Hematopoietic multipotent progenitor cell treated with erythropoietin and hydrocortisone succinate and interleukin-3 and kit ligand, for 15 days (in vitro differentiated cells): ENCODE measurements at places on chromosomes 7 and 10.

DNA sequence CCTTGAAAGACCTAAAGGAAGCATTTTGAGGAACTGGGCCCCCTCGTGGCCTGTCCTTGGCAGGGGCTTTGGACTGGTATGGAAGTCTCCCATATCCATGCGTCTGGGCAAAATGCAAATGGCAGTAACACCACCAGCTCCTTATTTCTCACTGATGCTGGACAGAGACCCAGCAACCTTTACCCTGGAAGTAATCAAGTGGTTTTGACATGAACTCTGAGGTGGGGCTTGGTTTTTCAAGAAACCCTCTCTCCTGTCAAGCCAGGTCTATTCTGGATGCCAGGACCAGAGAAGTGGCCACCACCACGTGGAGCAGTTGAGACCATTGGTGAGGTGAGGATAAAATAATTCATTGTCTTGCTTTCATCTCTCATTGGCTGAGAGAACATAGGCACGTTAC is 84.4 kb downstream of the OTUD1 start:
- no peak for DNase-seq

DNA sequence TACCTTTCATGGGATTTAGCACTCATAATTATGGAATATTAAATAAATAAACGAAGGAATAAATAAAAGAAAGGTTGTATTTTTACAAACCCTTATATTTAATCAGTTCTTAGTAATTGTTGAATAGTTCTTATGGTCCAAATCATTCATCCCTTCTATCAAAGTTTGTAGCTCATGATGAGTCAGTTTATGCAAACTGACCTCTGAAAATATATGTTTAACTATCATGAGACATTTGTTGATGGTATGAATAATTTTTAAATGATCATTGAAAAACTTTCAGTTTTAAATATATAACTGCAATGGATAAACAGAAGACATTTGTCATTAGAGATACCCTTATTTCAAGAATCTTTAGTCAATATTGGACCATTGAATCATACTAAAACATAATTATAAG is 411.2 kb upstream of the LRRTM3 start:
- no peak for DNase-seq

- no peak for DNase-seq
These were observed 157.6 kb upstream of the LANCL2 start for GRCh38 chr7:55207436-55208125.

- DNase-seq = no peak
These were observed 329.2 kb downstream of the TNS3 start for GRCh38 chr7:47252675-47253074.

GRCh38 chr7:36600869-36601530 is 123.3 kb downstream of the AOAH start:
- DNase-seq = no peak

DNA sequence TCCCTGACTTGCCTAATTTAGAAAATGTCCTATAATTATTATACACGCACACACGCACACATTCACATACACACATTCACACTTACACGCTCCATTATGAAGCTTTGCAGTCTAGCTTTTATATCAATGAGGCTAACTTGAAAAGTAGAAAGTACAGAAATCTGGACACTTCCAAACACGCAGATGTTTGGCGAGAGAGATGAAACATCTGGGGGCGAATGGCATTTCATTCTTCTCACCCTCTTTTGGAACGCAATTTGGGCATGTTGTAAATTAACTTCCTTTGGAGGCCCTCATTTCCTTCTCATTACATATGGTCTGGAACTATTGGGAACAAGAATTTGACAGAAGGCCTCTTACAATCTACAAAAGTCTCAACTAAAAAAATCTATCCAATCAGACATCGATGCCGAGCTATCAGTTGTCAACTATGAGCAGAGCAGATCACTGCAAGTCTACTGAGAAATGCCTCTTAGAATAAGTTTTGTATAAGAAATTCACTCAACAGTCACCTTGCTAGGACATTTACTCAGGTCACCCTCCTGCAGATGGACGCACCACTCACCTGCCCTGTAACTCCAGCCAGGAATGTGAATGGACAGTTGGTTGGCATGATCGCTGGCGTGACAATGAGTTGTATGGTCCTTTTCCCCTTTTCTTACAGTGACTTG is 115.2 kb upstream of the ADAM12 start:
- no peak for DNase-seq

GRCh38 chr10:78739444-78740053 is 329.2 kb upstream of the ZMIZ1 start:
- DNase-seq = no peak

DNA sequence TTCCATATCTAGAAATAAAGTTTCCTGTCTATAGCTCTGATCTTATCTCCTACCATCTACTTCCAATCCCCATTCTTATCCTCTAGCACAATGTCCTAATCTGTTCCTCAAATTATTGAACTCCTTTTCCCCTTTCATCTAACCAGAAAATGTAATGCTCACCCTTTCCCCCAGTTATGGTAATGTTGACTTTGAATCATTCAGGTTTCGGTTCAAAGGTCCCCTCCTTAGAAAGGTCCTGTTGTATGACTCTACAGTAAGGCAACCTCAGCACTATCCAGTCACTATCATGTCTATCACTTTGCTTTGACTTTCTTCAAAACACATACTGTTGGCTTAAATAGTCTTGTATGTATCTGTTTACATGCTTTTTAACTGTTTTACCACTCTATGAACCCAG is 264.2 kb upstream of the PCDH15 start:
- DNase-seq = no peak

DNA sequence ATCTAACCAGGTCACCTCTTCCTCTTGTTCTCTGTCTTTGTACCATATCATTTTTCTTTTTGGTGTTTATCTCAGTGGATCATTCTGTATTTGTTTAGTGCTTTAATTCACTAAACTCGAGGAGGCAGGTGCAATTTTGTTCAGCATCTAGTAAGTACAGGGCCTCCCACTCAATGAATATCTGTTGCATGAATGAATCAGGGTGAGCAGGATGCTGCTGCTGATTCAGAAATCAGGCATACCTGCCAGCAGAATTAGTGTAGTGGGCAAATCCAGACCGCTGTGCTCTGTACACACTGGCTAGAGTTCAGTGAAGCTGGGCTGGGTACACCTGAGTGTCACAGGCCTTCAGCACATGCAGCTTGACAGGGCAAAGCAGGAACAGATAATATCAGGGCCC is 511.9 kb downstream of the SUGCT start:
- DNase-seq = no peak

- no peak for DNase-seq
These were observed 14.7 kb upstream of the SERPINE1 start for GRCh38 chr7:101112233-101112632.

DNA sequence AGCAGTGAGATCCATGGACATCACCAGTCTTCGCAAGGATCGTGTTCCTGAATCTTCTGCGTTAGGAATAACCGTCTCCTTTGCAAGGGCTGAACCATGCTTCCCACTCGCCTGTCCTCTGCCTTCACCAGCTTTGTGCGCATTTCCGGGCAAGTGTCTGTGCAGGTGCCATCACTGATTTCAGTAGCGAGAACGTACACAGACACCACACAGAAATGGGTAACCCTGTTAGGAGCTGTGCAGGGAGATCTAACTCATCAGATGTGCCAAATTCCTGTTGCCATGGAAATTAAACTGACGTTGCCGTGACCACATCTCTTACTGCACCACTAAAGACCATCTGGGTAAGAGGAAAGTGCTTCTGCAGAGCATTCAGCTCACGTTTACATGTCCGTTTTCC is 146.3 kb downstream of the DIP2C start:
- DNase-seq = no peak

DNA sequence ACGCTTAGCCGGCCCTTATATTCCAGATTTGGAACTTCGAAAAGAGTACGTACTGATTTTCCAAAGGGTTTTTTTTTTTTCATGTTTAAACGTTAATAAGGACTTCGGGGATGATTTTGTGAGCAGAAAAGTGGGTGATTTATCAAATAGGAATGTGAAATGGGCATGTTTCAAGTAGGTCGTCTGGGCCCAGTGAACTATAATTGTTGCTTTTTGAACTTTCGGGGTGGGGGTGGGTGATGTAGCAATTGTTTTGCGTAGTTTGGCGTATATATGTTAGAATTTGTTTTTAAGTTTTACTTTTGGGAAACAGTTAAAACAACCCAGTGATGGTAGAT is 299 bp upstream of the PBLD start:
- no peak for DNase-seq

GRCh38 chr7:80008039-80008438 is 126.6 kb upstream of the GNAI1 start:
- no peak for DNase-seq

DNA sequence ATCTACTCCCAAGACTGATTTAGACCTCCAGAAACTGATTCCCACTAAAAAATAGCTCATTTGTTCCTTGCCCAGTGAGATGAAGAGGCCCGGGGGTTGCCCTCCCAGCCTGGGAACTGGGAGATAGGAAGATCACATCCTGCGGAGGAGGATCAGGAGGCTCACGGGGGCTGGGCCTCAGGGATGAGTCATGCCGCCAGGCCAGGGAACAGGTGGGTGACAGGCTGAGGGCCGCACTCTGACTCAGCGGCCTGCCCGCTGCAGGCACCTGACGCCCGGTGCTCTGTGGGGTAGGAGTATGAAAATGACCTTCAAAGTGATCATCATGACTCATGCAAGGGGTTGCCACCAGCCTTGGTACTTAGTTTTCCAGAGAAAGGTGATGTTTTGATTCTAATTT is 104.5 kb upstream of the ZPBP start:
- no peak for DNase-seq

- no peak for DNase-seq
These were observed 635 bp downstream of the ZNF32 start for GRCh38 chr10:43648095-43648397.

- DNase-seq = no peak
These were observed 298.5 kb downstream of the NEBL start for GRCh38 chr10:20598590-20598989.

- DNase-seq = peak; percentile 49
These were observed 30.5 kb upstream of the ZRANB1 start for GRCh38 chr10:124911124-124912067.
